HAP-1 (cell line): ENCODE measurements at places on chromosomes 1 and 21.

GRCh38 chr1:94061513-94062443 is 59.2 kb downstream of the ABCA4 start:
- peak; percentile 63 for DNase-seq

GRCh38 chr1:106698660-106699059 is 357.8 kb upstream of the PRMT6 start:
- no peak for DNase-seq

DNA sequence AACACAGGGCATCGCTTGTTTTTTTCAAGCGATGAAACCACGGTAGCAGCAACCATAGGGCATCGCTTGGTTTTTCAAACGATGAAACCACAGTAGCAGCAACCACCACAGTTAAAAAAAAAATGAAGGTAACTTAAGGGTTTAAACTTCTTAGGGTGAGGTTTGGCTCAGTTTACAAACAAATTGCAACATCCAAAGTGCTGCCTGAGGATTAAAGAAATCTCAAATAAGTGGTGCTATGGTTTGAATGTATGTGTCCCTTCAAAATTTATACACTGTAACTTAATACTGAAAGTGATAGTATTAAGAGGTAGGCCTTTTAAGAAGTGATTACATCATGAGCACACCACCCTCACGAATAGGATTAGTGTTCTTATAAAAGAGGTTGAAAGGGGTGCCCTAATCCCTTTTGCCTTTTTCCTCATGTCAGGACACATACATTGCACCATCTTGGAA is 6.4 kb upstream of the GBP5 start:
- no peak for DNase-seq

DNA sequence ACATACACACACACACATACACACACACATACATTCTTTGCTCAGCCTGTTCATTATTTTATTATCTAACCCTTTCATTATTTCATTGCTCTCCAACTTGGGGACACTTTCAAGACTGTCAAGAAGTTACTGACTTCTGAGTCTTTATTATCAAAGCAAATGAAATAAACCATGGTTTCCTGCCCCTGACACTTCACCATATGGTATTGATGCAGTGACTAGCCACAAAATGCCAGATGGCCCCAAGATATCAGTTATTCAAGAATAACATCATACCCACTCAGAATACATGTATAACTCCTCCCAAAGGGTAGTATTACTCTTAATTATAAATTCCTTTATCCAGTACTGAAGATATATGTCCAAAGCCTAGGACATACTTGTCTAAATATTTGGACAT is 197.3 kb downstream of the MRPL39 start:
- DNase-seq: no peak

- no peak for DNase-seq
Observed at GRCh38 chr21:38247738-38248510, 8.9 kb upstream of the KCNJ15 start.

DNA sequence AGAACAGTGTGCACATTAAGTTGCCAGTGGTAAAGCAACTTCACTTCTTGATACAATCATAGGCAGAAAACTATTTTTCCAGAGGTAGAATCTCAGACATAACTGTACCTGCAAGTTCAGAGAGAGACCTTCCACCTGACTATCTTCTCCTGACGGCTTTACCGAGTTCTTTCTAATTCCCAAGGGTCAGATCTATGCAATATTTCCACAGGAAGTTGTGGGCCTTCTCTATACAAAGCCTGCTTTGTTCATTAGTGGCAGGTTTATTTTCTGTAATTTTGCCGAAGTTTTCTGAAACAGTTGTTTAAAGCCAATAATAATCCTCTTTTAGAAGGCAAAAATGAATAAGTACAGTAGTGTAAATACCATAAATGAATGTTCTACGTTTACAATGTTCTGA is 58.2 kb upstream of the RCC1 start:
- DNase-seq: no peak

DNA sequence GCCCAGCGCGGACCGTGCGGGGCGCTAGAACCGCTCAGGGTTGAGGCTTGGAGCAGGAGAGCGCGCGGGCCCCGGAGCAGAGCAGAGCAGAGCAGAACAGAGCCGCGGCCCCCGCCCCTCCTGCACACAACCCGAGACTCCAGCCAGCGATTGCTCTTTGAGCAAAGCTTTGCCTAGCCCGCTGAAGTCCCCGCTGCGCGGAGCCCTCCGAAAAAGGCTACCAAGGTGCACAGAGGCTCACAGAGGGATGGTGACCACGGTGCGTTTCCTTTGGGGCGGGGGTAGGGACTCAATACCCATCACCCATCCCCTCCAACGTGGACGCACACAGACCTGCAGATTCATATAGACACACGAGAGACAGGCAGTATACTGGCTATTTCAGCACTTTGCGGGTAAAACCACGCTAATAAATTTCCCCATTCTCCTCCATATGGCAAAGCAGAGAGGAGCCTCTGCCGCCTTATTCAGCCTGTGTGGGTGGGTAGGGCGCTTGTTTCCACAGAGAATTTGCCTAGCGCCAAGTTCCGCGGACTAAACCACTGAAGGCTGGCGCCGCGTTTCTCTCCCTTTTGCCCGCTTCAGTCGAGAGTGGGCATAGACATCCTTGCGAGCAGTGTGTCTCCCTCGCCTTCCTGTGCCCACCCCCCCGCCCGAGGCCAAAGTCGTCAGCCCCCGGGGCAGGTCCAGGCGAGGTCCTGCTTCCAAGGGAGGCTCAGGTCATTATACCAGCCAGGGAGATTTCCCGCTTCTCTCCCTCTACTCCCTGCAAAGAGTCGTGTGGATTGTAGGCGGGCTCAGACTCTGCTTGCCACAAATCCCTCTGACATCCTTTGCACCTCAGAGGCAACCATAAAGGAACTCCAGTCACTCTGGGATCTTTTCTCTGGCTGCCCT is 8.5 kb downstream of the HLX start:
- no peak for DNase-seq

DNA sequence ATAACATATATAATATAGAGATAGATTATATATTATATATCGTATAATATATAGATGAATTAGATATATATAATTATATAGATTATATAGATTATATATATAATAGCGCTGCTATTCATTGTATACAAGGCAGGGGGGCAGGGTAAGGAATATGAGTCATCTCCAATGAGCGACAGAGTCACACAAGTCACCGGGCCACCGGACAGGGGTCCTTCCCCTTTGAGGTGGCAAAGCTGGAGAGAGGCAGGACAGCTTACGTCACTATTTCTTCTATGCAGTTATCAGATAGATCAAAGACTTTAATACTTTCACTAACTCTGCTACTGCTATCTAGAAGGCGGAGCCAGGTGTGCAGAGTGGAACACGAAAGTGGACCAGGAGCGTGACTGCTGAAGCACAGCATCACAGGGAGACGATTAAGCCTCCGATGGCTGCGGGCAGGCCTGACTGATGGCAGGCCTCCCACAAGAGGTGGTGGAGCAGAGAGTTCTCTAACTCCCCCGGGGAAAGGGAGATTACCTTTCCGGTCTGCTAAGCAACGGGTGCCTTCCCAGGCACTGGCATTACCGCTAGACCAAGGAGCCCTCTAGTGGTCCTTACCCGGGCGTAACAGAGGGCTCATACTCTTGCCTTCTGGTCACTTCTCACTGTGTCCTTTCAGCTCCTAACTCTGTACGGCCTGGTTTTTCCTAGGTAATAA is 2154.7 kb downstream of the MRPL39 start:
- DNase-seq: peak; percentile 66
